ENCODE measurements at places on chromosomes 5 and 9.

- no peak for DNase-seq
Observed at GRCh38 chr5:73232266-73233041, 59.5 kb downstream of the TMEM174 start.

DNA sequence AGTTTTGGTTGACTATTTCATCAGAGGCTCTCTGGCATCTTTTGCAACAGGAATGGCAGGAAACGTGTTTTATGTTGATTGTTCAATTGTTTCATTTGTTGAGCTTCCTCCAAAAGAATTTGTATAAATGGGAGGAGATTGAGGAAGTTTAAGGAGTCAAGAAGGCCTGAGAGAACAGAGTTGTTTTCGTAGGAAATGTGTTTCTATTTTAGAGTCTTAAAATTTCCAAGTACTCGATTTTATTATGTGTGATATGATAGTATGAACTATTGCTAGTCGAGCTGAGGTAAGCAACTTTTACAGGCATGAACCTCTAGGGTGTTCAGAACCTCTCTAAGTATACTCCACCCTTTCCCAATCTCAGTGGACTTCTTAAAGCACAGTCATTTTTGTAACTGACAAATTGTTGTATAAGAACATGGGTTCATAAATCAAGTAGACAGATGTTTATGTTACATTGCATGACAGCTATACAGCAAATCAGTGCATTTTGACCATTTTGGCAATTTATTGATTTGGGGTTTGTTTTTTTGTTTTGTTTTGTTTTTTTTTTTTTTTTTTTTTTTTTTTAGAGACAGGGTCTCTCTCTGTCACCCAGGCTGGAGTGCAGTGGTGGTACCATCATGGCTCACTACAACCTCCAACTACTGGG, 47.4 kb downstream of the POLK start:
- DNase-seq: no peak

GRCh38 chr5:180208038-180208434, 975 bp downstream of the RASGEF1C start:
- no peak for DNase-seq

GRCh38 chr5:79418276-79418675, 95.7 kb downstream of the HOMER1 start:
- DNase-seq: no peak

GRCh38 chr9:133375116-133375723, 640 bp downstream of the SURF4 start:
- DNase-seq: peak; percentile 17

- DNase-seq: no peak
Observed at GRCh38 chr9:2560180-2560579, 61.4 kb upstream of the VLDLR start.

DNA sequence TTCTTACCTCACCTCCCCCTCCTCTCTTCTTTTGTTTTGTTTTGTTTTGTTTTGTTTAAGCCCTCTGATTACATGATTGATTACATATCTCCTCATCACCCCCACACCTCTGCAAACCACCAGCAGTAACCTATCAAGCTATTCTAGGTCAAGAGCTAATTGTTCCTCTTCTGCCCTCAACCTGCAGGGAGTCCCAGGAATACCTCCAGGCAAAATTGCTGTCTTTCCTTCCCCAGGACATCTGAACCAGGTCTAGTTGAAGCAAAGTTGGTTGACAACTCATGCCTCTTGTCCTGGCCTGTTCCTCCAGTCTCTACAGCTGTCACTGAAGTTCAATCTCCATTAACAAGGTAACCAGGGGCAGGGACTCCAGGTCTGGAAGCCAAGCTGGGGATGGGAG, 80.0 kb upstream of the PTGER4 start:
- no peak for DNase-seq

- no peak for DNase-seq
Observed at GRCh38 chr9:70998962-70999361, 122.5 kb downstream of the TRPM3 start.

DNA sequence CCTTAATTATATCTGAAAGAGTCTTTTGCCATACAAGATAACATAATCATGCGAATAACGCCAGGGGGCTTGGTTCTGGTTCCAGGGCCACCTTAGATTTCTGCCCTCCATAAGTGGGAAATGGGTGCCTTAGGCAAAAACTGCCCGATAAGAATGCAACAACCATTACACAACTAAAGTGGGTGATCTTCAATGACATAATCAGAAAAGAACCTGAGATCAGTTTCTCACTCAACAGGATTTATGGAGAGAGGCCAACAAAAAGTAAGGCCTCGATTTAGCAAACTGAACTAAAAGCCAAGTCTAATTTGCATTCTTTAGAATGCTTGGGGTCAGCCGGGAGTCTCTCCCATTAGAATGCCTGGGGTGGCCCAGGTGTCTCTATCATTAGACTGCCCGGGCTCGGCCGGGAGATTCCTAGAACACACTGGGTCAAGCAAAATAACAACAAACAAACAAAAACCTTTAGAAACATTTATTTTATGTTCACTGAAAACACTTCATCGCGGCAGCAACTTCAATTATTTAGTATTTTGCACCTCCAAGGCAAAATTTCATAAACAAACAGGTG, 194.8 kb downstream of the AUH start:
- peak; percentile 2 for DNase-seq

GRCh38 chr9:107540164-107540561, 50.6 kb upstream of the KLF4 start:
- DNase-seq: no peak

- DNase-seq: no peak
Observed at GRCh38 chr5:67725604-67726003, 490.0 kb upstream of the PIK3R1 start.

DNA sequence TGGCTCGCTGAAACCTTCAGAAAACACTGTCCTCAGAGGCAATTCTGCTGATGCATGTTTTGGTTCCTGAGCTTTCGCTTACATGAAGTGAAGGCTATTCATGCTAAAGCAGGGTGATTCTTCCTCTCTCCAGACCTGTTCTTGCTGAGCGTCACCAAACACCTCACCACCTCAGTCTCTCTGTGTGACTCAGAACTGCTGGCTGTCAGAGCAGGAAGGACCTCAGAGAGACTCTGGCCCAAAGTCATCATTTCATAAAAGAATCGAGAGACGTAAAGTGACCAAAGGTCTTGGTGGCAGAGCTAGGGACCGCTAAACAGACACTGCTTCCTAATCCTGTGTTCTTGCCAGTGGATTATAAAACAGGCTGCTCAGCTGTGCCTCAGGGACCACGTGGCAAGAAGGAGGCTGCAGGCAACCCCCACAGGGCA, 73.8 kb downstream of the LHFPL2 start:
- no peak for DNase-seq

- DNase-seq: no peak
Observed at GRCh38 chr5:77133061-77133758, 46.1 kb upstream of the ZBED3 start.

- no peak for DNase-seq
Observed at GRCh38 chr5:16679863-16680262, 63.1 kb upstream of the RETREG1 start.

- DNase-seq: no peak
Observed at GRCh38 chr5:130836729-130837649, 328.1 kb downstream of the HINT1 start.

DNA sequence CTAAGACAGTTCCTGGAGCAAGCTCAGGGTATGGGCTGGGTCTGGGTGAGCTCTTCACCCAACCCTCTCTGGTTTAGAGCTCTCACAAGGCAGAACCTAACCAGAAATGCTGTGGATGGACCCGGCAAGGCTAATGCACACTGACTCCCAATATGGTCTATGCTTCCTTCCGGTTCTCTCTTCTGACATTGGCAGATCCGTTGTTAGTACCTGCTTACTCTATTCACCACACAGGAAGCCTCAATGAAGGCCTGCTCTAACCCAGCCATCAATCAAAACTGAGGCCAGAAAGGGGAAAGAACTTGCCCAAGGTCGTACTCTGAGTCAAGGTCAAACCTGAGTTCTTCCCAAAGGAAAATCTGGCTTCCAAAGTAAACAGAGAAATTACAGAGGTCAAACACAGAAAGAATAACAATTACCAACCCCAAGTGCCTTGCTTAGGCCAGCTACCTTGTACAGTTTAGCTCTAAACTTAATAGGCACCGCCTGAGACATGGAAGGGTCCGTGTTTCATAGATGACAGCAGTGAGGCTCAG, 46.0 kb upstream of the AKNA start:
- no peak for DNase-seq

DNA sequence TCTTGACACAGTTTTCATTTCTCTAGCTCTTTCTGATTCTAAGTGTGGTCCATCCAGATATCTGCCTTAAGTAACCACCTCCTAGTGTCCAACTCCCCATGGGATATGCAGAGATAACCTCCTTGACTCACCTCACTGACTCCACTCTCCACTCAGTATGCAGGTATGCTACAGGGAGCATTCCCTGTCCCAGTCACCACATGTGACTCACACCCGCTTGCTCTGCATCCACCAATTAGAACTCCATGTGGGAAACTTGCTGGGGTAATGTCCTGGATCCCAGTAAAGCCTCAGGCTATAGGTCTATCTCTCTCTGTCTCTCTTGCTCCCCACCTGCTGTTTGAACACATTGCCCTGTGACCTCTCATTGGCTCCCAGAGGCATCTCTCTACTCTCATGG, 563.9 kb downstream of the HTR1A start:
- no peak for DNase-seq

- peak; percentile 7 for DNase-seq
Observed at GRCh38 chr9:14768405-14769229, 46.1 kb upstream of the CER1 start.

DNA sequence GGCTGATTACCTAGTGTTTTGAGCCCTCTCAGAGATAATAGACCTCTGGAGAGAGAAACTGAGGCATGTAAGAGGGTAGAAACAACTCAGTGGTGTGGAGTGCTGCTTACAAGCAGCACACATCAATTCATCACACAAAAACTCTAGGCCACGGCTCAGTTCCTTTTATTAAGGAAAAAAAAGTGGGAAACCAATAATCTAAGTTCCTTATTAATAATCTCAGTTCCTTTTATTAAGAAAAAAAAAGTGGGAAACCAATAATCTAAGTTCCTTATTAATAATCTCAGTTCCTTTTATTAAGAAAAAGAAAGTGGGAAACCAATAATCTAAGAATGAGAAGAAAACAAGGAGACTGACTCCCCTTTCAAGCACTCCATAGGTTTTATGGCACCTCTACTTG, 28.0 kb downstream of the TXNDC8 start:
- DNase-seq: no peak

GRCh38 chr5:68170826-68171558, 44.6 kb upstream of the PIK3R1 start:
- no peak for DNase-seq

- DNase-seq: no peak
Observed at GRCh38 chr5:43702815-43703214, 99.8 kb downstream of the NNT start.

DNA sequence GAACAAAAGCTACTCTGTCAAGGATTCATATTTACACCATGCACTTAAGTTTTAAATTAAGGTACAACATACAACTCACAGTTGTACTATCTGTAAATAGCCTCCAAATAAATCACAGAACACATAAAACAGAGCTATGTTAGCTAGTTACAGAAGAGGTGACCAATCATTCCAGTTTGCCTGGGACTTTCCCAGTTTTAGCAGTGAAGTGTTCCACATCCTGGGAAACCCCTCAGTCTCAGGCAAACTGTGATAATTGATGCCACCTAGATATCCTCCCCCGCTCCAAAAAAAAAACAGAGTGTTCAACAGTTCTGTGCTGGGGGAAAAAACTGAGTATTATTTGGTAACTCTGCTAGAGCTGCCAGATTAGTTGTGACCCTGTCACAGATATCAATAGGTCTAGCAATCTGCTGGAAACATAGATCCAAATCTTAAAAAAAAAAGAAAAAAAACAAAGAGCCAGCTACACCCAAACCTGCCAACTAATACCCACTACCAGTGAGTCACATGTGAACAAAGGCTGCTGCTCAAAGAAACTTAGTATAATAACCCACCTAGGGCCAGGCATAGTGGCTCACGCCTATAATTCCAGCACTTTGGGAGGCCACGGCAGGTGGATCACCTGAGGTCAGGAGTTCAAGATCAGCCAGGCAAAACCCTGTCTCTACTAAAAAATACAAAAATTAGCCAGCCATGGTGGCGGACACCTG, 5.7 kb downstream of the TBCA start:
- no peak for DNase-seq

GRCh38 chr5:115461093-115461492, 83.5 kb downstream of the FEM1C start:
- DNase-seq: no peak

- DNase-seq: no peak
Observed at GRCh38 chr9:98127226-98127625, 8.2 kb upstream of the TRIM14 start.

DNA sequence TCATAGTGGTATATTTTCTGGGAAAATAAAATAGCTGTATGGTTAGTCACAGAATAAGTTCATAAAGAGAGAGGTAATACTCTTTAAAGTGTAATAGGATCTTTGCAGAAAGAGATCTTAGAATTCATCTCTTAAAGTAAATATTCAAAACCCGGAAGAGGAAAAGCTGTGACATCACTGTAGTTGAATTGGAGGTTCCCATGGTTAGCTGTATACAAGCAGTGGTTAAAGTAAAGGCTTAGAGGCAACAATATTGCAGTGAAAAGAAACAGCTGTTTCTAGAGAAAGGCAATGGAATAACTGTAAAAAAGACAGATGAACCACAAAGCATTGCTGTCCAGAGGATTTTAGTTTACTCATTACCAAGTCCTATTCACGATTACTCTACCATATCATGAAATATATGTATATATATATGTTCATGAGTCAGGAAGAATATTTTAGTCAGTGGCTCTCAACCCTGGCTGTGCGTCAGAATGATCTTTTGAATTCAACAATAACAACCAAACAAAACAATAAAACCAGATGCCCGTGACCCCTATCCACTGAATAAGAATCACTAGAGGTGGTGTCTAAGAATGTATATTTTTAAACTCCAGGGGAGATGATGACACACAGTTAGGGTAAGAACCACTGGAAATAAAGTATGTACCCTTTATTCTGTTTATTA, 4.7 kb downstream of the ERCC6L2 start:
- DNase-seq: no peak

DNA sequence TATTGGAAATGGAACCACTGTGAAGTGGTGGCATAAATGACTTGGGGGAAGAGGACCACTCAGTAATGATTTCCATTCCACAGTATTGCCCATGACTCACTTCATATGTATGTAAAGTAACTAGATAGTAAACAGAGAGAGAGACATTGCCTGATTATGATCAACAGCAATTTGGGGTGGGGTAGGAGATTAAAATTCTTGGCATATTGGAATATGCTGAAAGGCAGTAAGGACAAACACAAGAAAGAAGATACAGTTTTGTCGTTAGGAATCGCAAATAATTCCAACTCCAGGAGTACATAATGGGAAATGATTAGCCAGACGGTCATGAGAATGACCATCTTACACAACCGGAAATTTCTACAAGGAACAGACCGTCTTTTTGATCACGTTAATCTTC, 1.5 kb upstream of the HMGCS1 start:
- peak; percentile 8 for DNase-seq

Data from stimulated activated CD4-positive, alpha-beta T cell treated with anti-CD3 and anti-CD28 coated beads, Interleukin-4, amount 100 ng/mL, for 24 hours (primary cell).